ENCODE measurements at places on chromosomes 7 and 10.
A peak's percentile ranks its signal among the peaks of the same experiment; 100 is the strongest.

GRCh38 chr10:6198171-6198570 is 4.6 kb upstream of the PFKFB3 start:
- no peak for DNase-seq

DNA sequence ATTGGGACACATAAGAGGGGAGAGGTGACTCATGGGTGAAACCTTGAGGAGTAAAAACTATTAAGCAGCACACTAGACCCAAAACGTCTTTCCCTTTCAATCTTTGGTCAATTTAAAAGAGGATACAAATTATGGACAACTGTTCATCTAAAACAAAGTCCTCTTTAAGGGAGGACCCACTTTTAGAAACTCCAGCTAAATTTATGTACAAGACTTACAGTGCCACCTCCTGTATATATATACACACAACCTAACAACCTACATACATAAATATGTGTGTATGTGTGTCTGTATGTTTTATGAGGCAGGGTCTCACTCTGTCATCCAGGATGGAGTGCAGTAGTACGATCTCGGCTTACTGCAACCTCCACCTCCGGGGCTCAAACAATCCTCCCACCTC is 18.1 kb upstream of the ZC3HAV1 start:
- no peak for DNase-seq

GRCh38 chr7:158240801-158241200 is 346.8 kb downstream of the PTPRN2 start:
- DNase-seq = no peak

- peak; percentile 50 for DNase-seq
Observed at GRCh38 chr7:98211221-98211675, at the start of gene BHLHA15. TSS of gene BHLHA15 (plus strand) at chr7:98211439. CDS start at chr7:98212310, 871 bp downstream.

GRCh38 chr10:68924593-68924992 is 23.5 kb downstream of the DDX50 start:
- no peak for DNase-seq

DNA sequence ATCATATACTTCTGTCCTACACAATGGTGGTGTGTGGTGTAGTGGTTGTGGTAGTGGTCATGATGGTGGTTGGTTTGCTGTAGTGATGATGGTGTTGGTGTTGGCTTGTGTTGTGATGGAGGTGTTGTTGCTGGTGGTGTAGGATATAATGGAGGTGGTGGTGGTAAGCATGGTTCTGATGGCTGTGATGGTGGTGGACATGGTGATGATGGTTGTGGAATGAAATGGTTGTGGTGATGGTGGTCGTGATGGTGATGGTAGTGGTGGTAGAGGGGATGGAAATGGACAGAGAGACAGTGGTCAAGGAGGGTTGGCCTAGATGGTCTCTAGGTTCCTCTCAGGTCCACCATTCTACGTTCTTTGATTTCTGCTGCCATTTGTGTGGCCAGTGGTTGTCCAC is 44.7 kb downstream of the FAM241B start:
- no peak for DNase-seq

DNA sequence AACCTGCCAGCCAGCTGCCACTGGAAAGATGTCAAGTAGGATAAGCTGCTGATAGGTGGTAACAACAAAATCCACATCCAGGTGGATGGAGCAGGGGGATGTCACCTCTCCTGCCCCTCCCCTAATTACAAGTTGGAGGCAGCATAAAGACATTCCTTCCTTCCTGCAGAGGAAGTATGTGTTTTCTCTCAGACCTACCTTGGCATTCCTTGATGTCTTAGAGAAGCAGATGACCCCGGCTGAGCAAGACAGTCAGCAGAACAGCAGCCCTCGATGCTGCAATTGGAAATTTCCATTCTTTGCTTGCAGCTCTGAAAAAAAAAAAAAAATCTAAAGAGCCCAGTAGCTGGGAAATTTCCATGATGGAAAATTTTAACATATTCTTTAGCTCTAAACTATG is 137.5 kb upstream of the MKLN1 start:
- no peak for DNase-seq

GRCh38 chr10:104284846-104285245 is 15.9 kb downstream of the GSTO2 start:
- no peak for DNase-seq

- no peak for DNase-seq
Observed at GRCh38 chr10:116253716-116254115, 19.3 kb downstream of the GFRA1 start.
